ENCODE measurements at places on chromosomes 16 and 17.

GRCh38 chr17:74011966-74012365, 191.5 kb upstream of the RPL38 start:
- DNase-seq = no peak

DNA sequence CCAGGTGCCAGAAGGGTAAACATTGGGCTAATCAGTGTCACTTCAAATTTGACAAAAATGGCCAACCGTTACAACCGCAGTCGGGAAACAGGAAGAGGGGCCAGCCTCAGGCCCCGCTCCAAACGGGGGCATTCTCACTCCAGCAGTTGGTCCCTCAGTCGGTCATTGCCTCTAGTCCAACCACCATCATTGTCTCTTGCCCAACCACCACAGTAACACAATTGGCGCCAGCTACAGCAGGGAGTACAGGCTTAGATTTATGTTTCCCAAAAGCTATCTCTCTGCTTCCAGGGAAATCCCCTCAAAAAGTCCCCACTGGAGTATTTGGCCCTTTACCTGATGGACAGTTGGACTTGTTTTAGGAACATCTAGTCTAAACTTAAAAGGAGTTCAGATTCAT, 20.3 kb downstream of the ALOX15B start:
- DNase-seq = no peak

DNA sequence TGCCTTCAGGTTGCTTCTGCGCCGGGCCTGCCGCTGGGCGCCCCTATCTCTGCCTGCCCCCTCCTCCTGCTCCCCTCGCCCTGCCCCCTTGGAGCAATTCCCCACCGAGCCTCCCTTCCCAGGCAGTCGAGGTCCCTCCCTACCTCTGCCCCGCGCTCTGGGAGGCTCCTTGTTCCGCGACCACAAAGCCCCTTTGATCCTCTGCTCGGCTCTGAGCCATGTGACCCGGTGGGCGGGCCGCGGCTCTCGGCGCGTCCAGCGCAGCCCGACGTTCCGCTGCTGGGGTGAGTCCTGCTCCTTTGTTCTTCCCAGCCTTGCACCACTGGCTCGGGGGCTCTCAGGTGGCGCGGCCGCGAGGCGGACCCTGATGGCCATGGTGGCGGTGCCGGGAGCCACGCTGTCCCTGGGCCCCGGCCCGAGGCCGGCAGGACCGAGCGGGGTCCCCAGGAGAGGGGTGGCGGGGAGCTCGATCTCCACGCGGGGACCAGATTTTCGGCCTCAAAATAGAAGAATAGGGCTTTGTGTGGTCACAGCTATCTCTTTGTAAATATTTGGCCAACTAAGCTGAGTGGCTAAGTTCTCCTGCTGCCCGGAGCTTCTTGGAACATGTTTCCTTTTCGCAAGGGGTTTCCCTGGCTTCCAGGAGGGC, 310.6 kb downstream of the SEC14L1 start:
- no peak for DNase-seq

DNA sequence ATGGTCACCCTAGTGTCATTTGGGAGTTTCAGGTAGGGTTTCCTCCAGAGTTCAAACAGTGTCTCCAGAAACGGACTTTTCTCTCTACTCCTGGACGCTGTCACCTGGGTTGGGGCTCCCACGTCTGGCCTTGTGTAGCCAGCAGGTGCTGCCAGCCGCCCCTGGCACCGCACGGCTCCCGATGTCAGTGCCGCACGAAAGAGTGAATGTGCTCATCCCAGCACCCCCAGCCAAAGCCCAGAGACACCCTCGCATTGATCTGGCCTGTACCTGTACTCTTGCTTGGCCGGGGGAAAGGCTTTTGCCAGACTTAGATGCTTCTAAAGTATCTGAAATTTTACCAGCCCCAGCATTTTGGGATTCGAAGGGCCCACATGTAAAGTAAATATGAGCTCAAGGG, 351.9 kb downstream of the C16orf95 start:
- DNase-seq = no peak

GRCh38 chr17:28133562-28133970, 91.1 kb downstream of the NLK start:
- no peak for DNase-seq

DNA sequence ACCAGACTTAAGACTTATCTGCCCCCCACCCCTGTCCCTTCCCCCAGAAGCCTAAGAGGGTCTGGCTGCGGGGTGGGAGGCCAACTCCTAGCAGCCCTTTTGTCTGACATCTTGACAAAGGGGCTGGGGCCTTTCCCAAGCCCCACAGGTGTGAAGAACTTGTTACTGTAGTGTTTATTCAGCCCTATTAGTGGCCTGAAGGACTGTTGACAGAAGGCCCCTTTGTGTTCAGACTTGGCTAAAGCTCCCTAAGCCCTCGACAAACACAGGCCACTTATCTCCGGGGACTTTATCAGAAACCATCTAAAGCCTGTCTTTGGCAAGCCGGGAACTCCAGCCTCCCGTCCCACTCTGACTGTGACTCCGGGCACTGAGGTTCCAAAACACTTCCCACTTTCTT, 129.8 kb downstream of the NTN1 start:
- no peak for DNase-seq

DNA sequence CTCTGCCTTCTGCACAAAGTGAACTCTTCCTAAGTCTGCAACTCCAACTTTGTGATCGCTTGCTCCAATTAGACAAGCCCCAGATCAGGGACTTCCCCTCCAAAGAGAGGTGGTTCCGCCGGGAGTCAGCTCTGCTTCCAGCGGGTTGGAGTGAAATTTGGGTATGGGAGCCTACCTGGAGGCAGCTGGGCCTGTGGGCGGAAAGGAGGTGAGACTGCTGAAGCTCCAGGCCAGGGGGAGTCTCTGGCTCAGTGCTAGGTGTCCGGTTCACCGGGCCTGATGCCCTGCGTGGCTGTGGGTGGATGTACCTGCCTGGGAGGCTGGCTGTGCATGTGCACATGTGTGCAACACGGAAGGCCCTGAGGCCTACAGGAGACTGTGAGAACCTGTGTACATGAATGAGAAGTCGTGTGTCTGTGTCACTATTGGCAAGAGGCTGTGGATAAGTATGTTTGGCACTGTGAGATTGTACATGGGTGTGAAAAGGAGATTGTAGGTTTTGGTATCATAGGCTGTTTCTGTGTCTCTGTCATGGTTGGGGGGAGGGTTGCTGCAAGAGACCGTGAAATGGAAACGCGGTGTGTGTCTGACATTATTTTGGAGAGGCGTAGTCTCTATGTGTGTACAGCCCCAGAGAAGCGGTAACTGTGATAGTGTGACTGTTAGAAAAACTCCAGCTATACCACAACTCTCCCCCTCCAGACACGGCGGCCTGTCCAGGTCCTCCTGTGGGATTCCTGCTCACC, 4.2 kb downstream of the LHX1 start:
- DNase-seq = no peak

- DNase-seq = no peak
Measured at GRCh38 chr17:17236295-17237025, 508 bp downstream of the FLCN start.

- no peak for DNase-seq
Measured at GRCh38 chr17:9645851-9646545, 681 bp downstream of the USP43 start.

DNA sequence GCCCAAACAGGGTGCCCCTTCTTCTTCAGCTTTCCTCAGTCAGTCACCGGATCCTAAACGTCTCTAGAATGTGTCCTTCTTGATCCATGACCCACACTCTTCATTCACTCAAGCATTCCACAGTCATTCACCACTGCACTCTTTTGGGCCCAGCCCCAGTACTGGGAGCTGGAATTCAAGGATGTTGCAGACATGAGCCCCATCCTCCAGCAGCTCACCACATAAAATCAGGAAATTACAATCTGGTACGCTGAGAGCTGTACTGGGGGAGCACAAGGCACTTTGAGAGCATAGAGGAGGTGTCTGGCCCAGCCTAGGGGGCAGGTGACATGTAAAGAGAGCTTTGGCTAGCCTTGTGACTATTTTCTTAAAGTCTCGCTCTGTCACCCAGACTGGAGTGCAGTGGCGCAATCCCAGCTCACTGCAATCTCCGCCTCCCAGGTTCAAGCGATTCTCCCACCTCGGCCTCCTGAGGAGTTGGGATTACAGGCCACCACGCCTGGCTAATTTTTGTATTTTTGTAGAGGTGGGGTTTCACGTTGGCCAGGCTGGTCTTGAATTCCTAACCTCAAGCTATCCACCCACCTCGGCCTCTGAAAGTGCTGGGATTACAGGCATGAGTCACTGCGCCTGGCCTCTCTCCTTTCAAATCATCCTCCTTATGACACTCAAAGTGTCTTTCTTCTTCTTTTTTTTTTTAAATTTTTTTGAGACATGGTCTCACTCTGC, 18.7 kb downstream of the CES4A start:
- DNase-seq = no peak

DNA sequence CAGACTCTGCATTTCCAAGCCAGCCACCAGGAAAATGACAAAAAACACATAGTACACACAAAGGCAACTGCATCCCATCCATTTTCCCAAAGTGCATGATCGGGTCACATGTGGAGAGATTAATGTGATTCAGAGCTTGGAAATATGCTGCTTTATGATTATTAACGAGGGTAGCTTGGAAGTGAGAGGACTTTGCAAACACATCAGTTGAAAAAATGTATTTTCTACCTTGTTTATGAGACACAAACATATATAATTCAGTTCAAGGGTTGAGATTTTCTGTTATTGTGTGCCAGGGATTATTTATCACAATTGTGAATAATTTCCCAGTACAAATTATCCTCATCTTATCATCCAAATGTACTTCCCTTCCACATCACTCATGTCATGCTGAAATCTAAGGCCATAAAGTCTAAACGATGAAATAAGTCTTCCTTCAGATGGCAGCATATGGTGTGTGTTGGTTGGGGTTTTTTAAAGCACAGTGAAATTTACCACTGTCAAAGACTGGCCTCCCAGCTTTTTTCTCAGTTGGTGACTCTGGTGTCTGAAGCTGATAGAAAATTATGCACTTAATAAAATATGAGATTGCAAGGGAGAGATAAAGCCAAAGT, 104.7 kb upstream of the ADAMTS18 start:
- DNase-seq = no peak

DNA sequence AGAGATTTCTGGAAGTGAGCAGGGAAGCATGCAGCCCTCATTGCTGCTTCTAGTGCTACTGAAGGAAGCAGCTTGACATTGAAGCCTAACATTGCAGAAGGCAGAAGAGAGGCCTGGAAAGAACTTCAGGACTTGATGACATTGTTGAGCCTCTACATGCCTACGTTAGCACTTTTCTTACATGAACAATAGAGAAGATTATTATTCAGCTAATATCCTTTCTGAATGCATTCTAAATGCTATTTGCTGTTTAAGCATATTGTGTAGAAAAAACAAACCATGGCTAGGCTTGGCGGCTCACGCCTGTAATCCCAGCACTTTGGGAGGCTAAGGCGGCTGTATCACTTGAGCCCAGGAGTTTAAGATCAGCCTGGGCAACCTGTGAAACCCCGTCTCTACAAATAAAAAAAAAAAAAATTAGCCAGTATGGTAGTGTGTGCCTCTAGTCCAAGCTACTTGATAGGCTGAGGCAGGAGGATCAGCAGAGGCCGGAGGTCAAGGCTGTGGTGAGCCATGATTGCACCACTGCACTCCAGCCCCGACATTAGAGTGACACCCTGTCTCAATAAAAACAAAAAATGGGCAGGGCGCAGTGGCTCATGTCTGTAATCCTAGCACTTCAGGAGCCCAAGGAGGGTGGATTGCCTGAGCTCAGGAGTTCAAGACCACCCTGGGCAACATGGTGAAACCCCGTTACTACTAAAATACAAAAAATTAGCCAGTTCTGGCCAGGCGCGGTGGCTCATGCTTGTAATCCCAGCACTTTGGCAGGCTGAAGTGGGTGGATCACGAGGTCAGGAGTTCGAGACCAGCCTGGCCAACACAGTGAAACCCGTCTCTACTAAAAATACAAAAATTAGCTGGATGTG, 2.2 kb upstream of the AURKB start:
- no peak for DNase-seq

- DNase-seq = no peak
Measured at GRCh38 chr17:13477180-13477611, 124.5 kb downstream of the HS3ST3A1 start.

GRCh38 chr17:43587647-43588046, 41.5 kb upstream of the ETV4 start:
- no peak for DNase-seq

DNA sequence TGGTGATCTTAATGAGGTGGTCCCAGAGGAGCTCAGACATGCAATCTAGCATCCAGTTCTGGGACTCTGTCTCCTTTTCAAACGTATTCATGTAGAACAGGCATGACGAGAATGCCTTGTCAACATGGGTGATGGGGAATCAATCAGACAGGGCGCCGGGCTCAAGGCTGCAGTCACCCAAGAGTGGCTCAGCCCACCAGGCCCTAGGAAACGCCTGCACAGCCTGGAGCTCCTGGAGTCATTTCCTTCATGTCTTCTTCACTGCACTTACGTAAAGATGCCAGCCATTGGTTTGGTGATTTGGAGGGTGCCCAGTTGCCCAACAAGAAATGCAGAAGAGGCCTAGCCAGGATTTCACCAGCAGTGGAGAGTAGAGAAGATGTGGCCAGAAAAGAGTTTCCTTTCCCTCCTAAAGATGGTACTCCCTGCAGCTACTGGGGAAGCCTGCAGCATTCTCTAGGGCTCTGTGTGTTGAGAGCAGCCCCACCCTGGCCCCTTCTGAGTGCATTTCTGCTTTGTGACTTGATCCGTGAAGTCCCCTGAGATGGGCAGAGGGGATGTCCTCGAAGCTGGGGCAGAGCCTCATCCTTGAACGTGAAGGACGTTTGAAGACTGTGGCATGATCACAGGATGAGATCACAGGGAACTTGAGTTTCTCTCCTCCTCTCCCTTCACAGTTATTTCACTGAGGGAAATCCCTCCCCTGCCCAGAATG, 24.0 kb upstream of the STH start:
- DNase-seq = no peak

All from SIG-M5 (cell line).